ENCODE measurements at places on chromosomes 5 and 9. TPM values are rescaled to one million over a fixed set of nuclear protein-coding genes. Genes with fewer than 3 reads are reported as not detected.
A peak's percentile ranks its signal among the peaks of the same experiment; 100 is the strongest.

DNA sequence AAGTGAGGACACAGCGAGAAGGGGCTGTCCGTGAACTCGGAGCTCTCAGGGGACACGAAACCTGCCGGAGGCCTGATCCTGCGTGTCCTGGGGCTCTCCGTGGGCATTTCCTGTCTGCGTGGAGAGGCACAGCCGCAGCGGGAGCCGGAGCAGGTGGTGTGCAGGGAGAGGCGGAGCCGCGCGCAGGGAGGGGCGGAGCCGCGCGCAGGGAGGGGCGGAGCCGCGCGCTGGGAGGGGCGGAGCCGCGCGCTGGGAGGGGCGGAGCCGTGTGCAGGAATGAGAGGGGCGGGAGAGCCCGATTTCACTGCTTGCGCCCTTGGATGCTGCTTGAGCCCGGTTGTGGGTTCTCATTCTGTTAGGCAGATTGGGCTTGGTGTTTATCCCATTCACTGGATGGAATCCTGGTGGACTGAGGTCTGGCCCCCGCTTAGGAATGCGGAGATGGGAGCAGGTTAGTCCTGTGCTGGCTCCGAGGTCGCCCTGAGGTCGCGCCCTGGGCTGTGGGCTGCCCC lies 26.7 kb downstream of the NDUFS6 start:
- H3K4me1 ChIP-seq: no peaks in the 10 kb centered on the region
- H3K4me3 ChIP-seq: no peak overlapping the region
- H3K27ac ChIP-seq: no peak overlapping the region
- DNase-seq: peak; percentile 9
- no peaks in the 10 kb centered on the region for H3K27me3 ChIP-seq

DNA sequence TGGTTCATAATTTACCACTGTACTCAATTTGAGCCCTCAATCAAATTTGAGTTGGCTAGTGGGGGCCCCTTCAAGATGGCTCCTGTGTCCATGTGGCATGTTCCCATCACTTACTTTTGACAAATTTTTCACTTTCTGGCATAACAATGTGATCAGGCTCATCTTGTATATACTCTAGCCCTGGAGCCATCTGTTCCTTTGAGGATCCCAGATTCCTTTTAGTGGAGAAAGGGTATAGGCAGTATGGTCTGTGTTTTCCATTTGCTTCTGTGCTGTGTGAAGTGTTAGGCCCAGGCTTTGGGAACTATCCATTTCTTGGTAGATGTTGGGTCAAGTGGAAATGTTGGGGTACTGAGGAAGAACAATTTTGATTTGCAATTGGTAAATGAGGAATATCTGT lies 45.7 kb downstream of the SH3GL2 start:
- no peak overlapping the region for H3K27ac ChIP-seq
- no peaks in the 10 kb centered on the region for H3K27me3 ChIP-seq
- no peak for DNase-seq
- H3K36me3 ChIP-seq: no peaks in the 10 kb centered on the region
- no peaks in the 10 kb centered on the region for H3K4me1 ChIP-seq

- H3K27me3 ChIP-seq: no peaks in the 10 kb centered on the region
- no peak for DNase-seq
- H3K4me3 ChIP-seq: no peak overlapping the region
- no peak overlapping the region for H3K27ac ChIP-seq
- H3K36me3 ChIP-seq: no peaks in the 10 kb centered on the region
Observed at GRCh38 chr5:118561235-118561634, 427.1 kb downstream of the DTWD2 start.

Gene ADGRD2
- not detected for total RNA-seq
